ENCODE measurements at places on chromosomes 16 and 17.

GRCh38 chr17:40777459-40777858, 4.9 kb downstream of the KRT27 start:
- DNase-seq = no peak

GRCh38 chr17:62802561-62803205, 5.4 kb downstream of the MARCHF10 start:
- no peak for DNase-seq

- no peak for DNase-seq
Measured at GRCh38 chr16:86367291-86368072, 142.8 kb upstream of the FOXF1 start.

DNA sequence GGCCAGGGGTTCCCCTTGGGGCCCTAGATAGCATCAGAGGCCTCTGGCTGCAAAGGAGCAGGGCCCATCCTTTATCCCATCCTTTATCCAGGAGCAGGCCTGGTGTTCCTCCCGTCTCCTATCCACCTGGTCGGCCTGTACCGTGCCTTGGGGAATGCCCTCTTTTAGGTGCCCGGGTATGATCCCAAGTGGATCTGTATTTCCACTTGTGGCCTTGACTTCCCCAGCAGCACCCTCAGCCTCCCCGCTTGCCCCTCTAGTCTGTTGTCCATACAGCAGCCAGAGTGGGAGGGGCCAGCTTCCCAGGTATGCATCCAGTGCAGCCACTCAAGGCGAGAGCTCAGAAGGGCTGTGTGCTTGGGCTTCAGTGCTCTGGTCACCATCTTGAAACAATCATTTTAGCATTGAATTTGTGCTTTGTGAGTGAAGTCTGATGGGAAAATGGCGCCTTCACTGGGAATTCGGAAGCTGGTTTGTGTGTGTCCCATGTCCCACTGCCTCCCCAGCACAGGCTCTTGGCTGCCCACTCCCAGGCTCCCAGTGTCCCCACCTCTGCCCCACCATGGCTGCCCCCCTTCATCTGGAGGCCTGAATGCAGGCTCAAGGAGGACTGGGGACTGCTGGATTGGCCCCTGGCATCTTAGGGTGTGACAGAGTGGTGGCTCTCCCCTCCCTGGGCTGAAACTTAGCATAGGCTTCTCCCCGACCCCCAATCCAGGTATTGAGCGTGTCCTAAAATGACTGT, 3.3 kb upstream of the RNF112 start:
- DNase-seq = no peak

GRCh38 chr17:48066656-48067055, 18.5 kb downstream of the NFE2L1 start:
- no peak for DNase-seq

- DNase-seq = no peak
Measured at GRCh38 chr17:683040-683439, 31.6 kb downstream of the VPS53 start.

GRCh38 chr16:46729326-46729995, 18.7 kb downstream of the MYLK3 start:
- DNase-seq = no peak

DNA sequence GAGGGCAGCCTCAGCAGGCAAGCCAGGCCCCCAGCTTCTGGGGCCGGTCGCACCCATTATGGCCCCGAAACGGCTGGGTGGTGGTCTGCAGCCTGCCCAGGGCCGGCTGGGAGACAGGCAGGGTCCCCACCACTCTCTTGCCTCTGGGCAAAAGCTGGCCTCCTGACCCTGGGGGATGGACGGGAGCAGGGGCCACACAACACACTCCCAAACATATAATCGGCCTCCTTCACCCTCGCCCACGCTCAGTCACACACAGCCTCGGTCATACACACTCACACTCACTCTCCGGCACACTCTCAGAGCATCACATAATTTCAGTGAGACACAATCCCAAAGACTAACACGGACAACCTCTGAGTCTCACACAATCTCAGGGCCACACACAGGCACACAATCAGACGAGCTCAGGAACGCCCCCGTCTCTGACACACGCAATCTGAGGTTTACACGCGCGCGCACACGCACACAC, 589 bp downstream of the PEMT start:
- DNase-seq = no peak

GRCh38 chr17:78345791-78346494, 13.9 kb downstream of the SOCS3 start:
- DNase-seq = no peak
